ENCODE measurements at places on chromosomes 2 and 18.

- no peak for DNase-seq
Observed at GRCh38 chr18:79248495-79249060, 147.2 kb upstream of the NFATC1 start.

DNA sequence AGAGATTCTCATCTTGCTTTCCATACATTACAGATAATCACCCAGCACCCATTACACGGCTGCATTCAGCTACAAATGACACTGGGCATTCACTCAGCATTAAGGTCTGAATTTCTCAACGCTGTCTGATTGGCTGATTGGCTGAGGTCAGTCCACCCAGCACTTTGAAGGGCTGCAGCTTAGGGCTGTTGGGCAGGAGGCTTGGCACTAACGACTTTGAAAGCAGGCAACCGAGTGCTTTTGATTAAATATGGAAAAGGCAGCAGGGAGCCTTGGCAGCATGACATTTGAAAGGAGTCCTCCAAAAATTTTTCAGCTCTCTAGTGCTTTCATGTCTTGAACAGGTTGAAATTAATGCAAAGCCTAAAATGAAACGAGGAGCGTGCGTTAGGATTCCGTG lies 253.0 kb downstream of the DCDC2C start:
- DNase-seq, result no peak

- DNase-seq, result no peak
Observed at GRCh38 chr18:42936289-42936688, 179.2 kb downstream of the RIT2 start.

DNA sequence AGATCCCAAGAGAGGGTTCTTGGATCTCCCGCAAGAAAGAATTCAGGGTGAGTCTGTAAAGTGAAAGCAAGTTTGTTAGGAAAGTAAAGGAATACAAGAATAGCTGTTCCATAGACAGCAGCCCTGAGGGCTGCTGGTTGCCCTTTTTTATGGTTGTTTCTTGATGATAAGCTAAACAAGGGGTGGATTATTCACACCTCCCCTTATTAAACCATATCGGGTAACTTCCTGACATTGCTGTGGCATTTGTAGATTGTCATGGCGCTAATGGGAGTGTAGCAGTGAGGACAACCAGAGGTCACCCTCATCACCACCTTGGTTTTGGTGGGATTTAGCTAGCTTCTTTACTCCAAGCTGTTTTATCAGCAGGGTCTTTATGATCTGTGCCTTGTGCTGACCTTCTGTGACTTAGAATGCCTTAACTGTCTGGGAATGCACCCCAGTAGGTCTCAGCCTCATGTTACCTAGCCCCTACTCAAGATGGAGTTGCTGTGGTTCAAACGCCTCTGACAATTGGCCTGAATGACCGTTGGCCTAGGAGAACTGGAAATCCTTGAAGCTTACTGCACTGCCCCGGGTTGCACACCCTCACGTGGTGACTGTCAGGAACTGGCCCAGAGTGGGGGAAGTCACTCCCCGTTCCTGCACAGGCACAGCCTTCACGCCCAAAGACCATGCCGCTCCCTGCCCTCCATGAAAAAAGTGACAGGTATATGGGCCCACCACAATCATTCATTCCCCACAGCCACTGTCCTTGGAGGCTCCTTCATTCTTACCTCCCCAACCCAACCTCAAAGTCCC lies 136.9 kb downstream of the SEPTIN10 start:
- no peak for DNase-seq

DNA sequence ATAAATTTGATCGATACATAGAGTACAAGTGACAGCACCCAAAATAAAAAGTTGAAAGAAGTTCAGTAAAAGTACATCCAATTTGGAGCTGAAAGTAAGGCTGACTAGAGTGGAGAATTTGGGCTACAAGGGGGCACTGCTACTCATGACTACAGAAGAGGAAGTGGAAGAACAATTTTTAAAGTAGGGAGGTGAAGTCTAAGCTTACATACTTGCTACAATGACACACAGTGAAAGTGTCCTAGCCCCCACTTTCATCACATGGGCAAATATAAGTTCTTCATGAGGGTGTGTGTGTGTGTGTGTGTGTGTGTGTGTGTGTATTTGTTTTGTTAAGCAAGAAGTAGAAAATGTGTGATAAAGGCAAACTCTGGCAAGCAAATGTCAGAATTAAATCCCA lies 45.7 kb downstream of the MAP3K2 start:
- DNase-seq, result no peak

- no peak for DNase-seq
Observed at GRCh38 chr2:86020984-86021383, 84.7 kb downstream of the POLR1A start.

GRCh38 chr2:225650041-225650440 lies 250.5 kb downstream of the NYAP2 start:
- DNase-seq, result no peak

DNA sequence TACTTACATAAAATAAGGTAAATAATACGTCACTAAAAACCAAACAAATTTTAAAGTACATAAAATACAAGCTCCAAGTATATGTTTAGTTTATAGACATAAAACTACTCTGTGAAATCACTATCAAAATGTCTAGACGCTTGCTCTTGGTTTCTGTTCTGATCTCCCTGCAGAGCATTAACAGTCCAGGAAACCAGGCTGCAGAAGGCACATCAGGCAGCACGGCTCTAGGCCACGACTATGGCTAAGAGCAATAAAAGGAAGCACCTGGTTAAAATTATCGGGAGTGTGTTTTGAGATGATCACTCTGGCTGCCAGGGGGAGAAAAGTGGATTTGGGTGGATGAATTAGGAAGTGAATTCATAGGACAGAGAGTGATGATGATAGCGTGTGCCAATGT lies 196.0 kb upstream of the SPHKAP start:
- no peak for DNase-seq

GRCh38 chr2:100783987-100784386 lies 36.0 kb upstream of the NPAS2 start:
- DNase-seq, result no peak

- no peak for DNase-seq
Observed at GRCh38 chr2:20625491-20626391, 25.2 kb downstream of the HS1BP3 start.

DNA sequence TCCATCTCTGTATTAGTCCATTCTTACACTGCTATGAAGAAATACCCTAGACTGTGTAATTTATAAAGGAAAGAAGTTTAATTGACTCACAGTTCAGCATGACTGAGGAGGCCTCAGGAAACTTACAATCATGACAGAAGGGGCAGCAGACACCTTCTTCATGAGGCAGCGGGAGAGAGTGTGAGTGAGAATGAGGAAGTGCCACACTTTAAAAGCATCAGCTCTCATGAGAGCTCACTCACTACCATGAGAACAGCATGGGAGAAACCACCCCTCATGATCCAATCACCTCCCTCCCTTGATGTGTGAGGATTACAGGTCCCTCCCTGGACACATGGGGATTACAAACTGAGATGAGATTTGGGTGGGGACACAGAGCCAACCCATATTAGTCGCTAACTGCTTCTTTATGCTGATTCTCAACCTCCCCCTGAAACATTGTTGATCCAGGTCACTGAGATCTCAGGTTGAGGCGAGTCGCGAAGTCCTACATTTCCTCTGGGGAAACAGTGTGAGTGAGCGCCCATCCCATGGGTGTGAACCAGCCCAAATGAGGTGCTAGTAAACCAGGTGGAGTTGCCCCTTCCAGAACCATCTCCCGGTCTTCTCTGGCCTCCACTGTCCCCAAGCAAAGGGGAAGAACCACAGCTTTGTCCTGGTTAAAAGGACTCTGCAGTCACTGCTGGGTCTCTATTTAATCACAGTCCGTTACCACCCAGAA lies 123.8 kb downstream of the CAPN13 start:
- DNase-seq, result no peak

DNA sequence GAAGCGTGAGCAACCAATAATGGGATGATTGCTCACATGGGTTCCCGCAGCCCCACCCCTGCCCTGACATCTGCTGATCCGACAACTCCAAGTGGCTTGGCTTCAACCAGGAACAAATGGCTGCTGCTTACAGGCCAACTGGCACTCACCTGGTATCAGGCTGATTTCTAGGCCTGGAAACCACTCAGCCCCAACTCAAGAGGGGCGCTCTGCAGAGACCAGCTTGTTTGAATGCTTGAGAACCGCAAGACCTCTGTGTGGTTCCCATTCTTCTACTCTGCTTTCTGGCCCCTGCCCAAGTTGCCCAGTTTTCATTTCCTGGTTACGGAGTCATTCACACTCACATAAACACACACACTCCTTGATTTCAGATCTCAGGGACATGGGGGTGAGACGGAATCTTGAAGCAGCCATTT lies 52.0 kb downstream of the TNP1 start:
- DNase-seq, result no peak

DNA sequence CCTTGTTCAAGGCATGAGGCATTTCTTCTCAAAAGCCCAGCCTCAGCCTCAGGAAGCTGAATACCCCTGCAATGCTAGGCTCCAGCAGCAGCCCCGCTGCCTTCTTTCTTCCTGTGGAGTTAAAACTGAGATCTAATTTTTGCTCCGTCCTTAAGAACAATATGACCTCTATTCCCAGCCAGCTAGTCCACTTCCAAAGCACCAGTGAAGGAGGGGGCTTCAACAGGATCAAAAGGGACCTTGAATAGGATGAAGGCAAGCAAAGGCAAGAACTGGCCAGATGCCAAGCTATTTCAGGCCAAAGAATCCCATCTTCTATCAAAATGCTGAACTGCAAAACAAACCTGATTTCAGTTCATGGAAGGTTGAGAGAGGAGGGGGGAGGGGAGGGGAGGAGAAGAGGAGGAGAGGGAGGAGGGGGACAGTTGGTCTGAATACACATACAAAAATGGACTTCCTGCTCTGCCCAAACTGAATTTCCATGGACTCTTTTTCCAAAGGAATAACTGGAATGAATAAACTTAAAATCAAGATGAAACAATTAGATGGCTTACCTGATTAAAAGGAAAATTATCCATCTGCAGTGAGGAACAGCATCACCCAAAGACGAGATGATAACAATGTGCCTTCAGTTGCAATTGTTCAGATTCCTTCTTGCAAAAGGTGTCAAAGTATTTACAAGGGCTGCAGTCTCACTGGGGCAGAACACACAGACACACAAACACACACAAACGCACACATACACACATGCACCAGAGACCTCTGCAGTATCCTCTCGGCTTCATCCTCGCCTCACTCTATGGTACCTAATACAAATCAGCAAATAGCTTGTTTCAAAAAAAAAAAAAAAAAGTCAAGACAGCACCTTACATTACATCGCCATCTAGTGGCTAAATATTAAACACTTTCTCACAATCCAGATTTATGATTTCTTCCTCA lies at the start of gene SCN1A:
TSS of gene SCN1A (minus strand) at position 804 of the 939 bp plus-strand sequence. CDS start 54,399 bp downstream, outside the sequence.
- peak; percentile 21 for DNase-seq

DNA sequence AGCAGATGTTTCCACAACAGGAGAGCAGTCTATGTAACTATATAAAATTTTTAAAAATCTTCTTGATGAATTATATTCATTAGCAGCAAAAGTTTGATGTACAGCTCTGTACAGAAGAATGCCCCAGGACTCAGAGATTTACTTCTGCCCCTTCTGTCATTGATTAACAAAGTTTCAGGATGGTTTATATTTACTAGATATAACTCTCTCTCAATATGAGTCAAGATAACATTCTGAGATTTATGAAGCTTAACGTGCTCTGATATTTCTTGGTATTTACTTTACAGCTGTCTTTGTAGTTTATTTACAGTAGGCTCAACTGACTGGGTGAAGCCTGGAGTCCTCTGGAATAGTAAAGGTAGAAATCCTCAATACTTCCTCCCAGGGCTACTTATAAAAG lies 93.6 kb upstream of the HNMT start:
- DNase-seq, result no peak

DNA sequence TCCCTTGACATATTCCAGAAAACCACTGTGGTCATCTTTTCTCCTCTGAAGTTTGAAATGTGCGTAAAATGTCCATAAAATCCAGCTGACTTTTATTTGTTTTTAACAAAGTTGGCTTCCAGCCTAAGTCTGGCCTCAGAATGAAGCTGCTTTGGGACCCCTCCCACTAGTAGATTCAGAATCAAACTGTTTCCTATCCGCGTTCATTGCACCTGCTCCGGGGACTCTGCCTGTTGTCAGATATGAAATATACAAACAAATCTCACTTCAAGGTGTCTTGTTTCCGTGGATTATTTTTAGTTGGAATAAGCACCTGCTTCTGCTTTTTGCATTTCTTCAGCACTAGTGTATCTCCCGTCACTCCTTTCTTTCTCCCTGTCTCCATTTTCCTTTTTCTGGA lies 115.7 kb upstream of the FHL2 start:
- DNase-seq, result no peak

DNA sequence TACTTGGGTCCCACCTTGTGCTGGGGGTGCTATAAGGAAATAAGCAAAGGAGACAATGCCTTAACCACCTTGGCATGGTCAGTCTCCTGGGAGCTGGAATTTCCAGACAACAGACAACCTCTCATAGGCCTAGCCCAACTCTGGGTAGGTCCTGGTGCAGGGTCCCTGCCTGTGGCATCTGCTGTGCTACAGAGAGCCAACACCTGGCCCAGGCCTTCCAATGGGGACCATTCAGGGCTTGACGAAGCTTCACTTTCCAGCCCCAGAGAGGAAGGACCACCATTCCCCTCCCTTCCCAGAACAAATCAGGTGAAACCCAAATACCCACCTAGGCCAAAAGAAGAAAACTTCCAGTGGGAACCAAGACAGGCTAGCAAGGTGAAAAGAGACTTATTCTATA lies 82.8 kb downstream of the SMAD7 start:
- DNase-seq, result no peak

DNA sequence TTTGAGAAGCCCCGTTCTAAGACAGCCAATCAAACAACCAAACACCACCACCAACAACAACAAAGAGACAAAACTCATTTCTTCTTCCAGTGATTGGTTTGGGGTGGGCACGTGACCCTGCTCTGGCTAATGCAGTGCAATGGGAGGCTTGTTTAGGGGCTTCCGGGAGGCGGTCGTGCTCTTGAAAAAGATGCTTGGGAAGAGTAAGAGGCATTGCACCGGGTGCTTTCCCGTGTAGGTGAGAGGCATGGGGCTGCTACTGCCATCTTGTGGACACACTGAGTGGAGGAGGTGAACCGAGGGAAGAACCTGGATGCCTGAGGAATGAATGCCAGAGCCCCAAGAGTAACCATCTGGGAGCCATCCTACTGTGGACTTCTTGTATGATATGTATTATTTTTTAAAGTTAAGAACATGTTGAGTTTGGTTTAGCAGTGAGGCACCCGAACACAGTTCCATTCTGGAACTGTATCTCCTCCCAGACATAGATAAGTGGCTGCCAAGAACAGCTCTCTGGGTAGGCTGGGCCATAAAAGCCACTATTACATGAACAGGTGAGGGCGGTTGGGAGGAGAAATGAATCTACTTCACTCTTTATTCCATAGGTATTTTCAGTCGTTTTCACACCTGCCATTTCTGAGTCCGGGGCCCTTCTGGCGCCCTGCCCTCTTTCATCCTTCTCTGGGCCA lies 19.1 kb upstream of the ARHGAP25 start:
- DNase-seq, result no peak

- peak; percentile 6 for DNase-seq
Observed at GRCh38 chr2:11175293-11175795, 20.1 kb downstream of the SLC66A3 start.

Data from amniotic stem cell (primary cell).